ENCODE measurements at places on chromosomes 3 and 15.
A peak's percentile ranks its signal among the peaks of the same experiment; 100 is the strongest.

GRCh38 chr15:70478251-70478990, 284.9 kb downstream of the UACA start:
- peak; percentile 24 for DNase-seq

GRCh38 chr3:120469440-120469839, 18.6 kb upstream of the FSTL1 start:
- DNase-seq = no peak

- DNase-seq = no peak
Measured at GRCh38 chr3:38150780-38151528, 12.5 kb downstream of the MYD88 start.

- no peak for DNase-seq
Measured at GRCh38 chr3:190644766-190645165, 130.9 kb downstream of the IL1RAP start.

- no peak for DNase-seq
Measured at GRCh38 chr3:153029350-153029749, 132.7 kb upstream of the RAP2B start.

GRCh38 chr3:63364495-63364894, 86.4 kb downstream of the SYNPR start:
- DNase-seq = no peak

DNA sequence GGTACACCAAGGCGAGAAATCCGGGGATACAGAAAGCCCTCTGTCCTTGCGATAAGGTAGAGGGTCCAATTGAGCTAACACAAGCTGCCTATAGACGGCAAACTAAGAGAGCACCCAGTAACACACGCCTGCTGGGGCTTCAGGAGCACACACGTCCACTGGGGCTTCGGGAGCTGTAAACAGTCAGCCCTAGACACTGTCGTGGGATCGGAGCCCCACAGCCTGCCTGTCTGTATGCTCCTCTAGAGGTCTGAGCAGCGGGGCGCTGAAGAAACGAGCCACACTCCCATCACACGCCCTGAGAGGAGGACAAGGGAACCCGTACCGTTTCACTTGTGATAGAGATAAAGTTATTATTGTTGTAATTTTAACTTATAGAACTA, 486 bp downstream of the SAMMSON start:
- DNase-seq = no peak

DNA sequence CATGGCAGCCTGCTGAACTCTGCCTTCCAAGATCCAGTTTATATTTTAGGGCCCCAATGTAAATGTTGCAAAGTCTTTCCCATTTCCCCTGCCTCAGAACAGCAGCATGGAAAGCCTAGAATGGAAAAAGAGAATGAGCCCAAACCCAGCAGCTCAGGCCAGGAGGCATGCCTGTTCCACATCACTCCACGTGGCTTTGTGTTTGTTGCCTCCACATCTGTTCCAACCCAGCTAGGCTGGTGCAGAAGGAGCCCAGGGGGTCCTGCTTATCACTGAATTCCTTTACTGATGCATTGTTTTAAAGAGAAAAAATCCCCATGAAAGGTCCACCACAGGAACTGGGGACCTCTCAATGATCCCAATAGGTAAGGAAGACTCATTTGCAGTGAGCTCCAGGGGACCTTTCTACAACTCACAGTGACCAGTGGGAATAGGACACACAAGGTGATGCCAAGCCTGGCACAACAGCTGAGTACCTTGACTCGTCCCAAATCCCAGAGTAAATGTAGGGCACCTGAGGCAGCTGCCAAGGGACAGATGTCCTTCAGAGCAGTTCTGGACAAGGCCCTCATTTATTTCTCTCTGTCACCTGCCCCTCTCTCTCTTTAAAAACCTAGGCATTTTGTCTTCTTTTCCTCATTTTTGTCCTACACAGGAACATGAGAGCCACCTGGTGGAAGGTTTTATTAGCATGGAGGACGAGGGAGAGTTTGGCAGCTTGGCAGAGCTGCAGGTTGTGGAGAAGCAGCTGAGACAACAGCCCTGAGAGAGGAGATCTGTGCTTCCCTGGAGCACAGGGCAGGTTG, 41.7 kb upstream of the ADAMTS17 start:
- peak; percentile 63 for DNase-seq

DNA sequence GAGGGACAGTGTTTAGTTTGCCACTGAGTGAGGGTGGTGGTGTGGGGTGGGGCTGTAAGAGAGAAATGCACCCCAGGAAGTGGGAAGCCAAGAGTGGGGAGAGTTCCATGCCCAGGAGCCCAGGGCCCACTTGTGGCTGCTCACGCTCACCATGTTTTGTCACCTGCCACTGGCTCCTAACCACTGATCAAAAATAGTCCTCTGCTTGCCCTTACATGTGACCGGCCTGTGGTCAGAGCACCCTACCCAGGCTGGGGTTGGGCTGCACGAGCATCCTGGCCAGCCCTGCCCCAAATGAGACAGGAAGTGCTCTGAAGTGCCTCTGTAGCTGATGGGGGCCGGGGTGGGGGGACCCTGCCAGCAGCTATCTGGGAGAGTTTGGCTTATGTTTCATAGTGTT, 216.3 kb downstream of the RPLP1 start:
- peak; percentile 76 for DNase-seq

GRCh38 chr3:138186221-138186620, 880 bp upstream of the ARMC8 start:
- DNase-seq = no peak

GRCh38 chr3:135980343-135980742, 14.8 kb downstream of the PPP2R3A start:
- DNase-seq = no peak

- no peak for DNase-seq
Measured at GRCh38 chr3:61343543-61343942, 92.3 kb upstream of the FHIT start.

GRCh38 chr3:139718415-139718814, 40.6 kb upstream of the NMNAT3 start:
- no peak for DNase-seq

DNA sequence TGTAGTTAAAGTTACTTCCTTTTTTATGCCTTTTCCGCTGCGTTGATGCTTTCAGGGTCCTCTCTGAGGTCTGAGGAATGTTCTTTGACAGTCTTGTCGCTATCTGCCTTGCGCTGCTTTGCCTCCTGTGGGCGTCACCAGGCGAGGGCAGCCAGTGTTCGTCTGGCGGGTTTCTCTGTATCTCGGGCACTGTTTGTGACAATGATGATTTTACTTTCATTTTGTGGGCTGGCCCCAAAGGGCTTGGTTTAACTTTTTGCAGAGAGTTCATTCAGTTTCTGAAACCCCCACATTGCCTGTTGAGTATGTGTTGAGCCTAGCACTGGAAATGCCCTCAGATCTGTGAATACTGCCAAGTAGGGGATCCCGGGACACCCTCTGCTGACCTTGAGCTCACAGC, 24.6 kb upstream of the SACM1L start:
- no peak for DNase-seq

DNA sequence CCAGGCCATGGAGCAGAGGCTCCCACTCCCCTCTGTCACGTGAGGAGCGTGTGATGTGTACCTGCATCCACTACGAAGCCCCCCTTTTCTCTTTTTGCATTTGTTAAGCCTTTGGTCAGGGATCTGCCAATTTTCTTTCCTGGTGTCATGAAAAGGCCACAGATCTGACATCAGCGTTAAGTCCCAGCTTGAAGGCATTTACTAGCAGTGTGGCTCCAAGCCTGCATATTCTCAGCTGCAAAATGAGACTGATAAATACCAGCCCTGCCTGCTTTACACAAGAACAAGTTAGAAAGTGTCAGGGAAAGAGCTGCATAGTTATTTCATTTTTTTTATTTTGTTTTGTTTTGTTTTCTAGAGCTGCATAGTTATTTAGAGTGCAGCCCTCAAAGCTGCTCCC, 2.3 kb upstream of the ANKRD63 start:
- no peak for DNase-seq

DNA sequence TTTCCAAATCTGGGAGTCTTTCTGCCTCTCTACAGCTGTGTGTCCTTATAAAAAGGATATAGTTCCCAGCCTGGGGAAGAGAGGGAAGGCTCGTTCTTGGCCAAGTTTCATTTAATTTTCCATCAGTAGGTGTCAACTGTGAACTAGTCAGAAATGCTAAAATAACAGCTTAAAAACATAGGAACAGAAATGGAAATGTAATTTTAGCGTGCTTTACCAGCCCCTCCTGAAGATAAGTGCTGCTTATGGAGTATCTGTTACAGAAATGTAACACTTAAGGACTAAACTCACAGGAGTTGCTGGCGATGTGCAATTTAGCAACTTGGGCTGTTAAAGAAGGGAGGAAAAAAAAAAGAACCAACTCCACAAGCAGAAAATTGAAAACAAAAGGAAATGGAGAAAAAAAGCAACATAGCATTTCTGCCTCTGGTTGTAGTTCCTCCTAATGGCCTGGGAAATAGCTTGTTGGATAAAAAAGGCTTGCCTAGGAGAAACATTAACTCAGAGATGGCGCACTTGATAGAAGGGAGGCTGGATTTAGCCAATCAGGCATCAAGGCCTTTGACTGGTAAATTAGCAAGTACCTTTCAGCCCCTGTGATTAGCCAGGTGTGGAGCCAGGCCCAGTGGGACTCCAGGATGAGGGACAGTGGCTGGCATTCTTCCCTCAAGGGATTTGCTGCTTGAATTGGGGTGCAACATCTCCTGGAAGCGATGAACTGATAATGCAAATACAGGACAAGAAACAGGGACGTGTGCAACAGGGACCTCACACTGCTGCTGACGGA, 84.3 kb downstream of the RPLP1 start:
- DNase-seq = no peak

GRCh38 chr3:192090586-192090985, 629.6 kb downstream of the PYDC2 start:
- no peak for DNase-seq

- DNase-seq = no peak
Measured at GRCh38 chr3:71372911-71373637, 210.5 kb downstream of the FOXP1 start.

- DNase-seq = no peak
Measured at GRCh38 chr15:58842713-58843396, 71.8 kb downstream of the MINDY2 start.

GRCh38 chr3:29332195-29332637, 51.3 kb downstream of the RBMS3 start:
- DNase-seq = no peak

DNA sequence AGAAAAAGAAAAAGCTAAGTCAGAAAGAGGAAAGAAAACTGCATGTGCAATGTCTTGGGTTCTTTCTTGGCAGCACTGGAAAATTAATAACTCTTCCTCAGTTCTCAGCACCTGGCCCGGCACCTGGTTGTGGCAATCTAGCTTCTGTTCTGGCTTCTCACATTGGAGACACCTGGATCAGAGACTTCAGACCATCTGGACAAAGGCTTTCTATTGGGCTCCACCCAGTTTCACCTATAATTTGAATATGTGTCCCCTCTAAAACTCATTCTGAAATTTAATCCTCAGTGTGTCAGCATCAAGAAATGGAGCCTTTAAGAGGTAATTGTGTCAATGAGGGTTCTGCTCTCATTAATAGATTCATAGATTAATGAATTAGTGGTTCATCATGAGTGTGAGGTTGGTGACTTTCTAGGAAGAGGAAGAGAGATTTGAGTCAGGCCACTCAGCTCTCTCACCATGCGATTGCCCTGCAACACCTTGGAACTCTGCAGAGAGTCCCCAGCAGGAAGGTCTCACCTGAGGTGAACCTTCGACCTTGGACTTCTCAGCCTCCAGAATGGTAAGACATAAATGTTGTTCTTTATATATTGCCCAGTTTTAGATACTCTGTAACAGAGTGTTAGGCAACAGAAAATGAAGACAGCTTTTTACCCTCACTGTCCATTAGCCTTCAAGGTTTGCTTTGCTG, 679.9 kb downstream of the NTRK3 start:
- no peak for DNase-seq

GRCh38 chr3:143192193-143192592, 72.6 kb downstream of the CHST2 start:
- no peak for DNase-seq

DNA sequence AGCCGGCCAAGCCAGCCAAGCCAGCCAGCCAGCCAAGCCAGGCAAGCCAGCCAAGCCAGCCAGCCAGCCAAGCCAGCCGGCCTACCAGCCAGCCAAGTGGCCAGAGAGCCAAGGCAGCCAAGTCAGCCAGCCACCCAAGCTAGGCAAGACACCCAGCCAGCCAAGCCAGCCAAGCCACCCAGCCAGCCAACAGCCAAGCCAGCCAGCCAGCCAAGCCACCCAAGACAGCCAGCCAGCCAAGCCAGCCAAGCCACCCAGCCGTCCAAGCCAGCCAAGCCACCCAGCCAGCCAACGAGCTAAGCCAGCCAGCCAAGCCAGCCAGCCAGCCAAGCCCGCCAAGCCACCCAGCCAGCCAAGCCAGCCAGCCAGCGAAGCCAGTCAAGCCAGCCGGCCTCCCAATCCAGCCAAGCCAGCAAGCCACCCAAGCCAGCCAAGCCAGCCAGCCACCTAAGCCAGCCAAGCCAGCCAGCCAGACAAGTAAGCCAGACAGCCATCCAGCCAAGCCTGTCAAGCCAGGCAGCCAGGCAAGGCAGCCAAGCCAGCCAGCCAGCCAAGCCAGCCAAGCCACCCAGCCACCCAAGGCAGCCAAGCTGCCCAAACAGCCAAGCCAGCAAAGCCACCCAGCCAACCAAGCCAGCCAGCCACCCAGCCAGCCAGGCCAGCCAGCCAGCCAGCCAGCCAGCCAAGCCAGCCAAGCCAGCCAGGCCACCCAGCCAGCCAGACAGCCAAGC, 200.5 kb downstream of the GOLGA6L6 start:
- no peak for DNase-seq

GRCh38 chr3:150911771-150912170, 6.5 kb upstream of the MINDY4B start:
- DNase-seq = no peak

GRCh38 chr3:46979958-46980497, 562 bp downstream of the NBEAL2 start:
- DNase-seq = no peak

GRCh38 chr3:67067251-67067650, 69.1 kb downstream of the KBTBD8 start:
- DNase-seq = no peak

GRCh38 chr3:78970656-78971055, 797.1 kb downstream of the ROBO1 start:
- DNase-seq = no peak

- DNase-seq = no peak
Measured at GRCh38 chr3:192904632-192905289, 12.9 kb downstream of the MB21D2 start.

- DNase-seq = no peak
Measured at GRCh38 chr3:15310491-15311370, 21.7 kb downstream of the SH3BP5 start.

DNA sequence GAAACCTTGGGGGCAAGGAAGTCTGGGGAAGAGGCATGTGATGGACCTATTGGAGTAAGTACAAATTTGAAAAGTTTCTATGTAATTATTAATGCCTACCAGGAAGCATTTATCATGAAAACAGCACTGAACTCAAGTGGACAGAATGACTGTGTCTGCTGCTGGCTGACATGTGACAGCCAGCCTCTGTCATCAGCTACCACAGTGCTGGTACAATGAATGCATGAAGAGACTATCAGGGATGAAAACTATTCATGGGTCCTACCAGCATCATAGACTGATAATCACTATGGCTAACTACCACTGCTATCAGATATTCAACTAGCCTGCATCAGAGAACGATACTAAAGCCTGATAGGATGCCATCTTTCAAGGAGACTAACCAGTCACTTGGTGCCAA, 193.5 kb downstream of the RAP2B start:
- DNase-seq = no peak

DNA sequence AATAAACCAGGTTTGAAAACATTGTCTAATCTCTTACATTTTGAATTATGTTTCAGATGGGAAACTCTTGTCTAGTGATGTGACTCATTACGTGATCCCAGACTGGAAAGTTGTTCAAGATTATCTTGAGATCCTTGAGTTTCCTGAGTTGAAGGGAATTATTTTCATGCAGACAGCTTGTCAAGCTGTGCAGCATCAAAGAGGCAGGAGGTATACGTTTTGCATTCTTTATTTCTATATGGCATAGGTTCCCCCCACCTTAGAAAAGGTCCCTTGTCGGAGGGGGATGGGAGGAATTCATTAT, 1.5 kb downstream of the DIS3L start:
- no peak for DNase-seq
